Kidney (tissue), 22 donors: ENCODE measurements at places on chromosomes 1 and 21. TPM values are rescaled to one million over a fixed set of nuclear protein-coding genes. Genes with fewer than 3 reads are reported as not detected.

DNA sequence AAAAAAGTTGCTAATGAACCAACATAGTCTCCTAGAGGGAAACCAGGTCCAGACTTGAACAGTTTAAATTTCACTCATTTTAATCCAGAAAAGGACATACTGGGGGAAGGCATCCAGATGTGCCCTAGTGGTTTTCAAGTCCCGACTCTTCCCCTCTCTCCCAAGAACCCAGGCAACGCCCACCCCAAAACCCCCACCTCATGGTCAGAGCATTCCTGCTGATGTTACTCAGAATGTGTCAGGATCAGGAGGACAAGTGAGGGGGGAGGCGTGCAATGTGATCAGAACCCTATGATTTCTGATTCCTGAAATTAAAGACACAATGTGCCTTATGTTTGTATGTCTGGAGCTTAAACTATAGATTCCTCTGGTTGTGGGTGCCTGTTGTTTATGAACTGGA is 1.6 kb upstream of the CTSK start:
- H3K4me3 ChIP-seq: no peak overlapping the region
- DNase-seq: no peak
- H3K27me3 ChIP-seq: no peaks in the 10 kb centered on the region
- no peaks in the 10 kb centered on the region for H3K4me1 ChIP-seq
- peaks cover 36% of the 10 kb centered on the region for H3K36me3 ChIP-seq
- no peak overlapping the region for H3K27ac ChIP-seq

DNA sequence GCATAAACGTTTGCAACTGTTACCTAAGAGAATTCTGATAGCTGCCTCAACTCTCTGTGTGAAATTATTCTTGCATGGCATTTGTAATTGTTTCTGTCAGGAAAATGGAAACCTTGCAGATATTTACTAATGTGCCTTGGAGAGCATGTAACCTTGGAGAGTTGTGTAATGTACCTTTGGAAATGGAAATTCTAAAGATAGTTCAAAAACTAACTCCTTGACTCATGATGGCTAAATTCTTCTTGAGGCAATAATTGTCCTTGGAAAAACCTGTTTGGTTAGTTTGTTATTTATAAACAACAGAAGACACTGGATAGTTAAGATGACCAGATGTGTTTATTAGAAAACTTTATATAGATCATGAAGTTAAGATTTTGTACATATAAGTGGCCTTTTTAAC is 1033.8 kb downstream of the PLA2G4A start:
- H3K4me1 ChIP-seq: no peaks in the 10 kb centered on the region
- no peak overlapping the region for H3K4me3 ChIP-seq
- DNase-seq: no peak

DNA sequence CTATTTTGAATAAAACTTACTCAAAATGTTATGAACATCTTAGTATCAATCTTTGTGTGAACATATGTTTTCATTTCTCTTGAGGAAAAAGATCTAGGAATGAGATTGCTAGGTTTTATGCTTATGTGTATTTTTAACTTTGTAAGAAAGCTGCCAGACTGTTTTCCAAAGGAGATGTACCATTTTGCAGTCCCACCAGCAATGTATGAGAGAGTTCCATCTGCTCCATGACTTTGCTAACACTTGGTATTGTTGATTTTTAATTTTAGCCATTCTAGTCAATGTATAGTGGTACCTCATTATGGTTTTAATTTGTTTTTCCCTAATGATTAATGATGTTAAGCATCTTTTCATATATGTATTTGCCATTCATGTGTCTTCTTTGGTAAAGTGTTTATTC is 132.5 kb downstream of the ZMYM4 start:
- H3K27me3 ChIP-seq: no peaks in the 10 kb centered on the region
- H3K27ac ChIP-seq: no peak overlapping the region
- no peak overlapping the region for H3K4me3 ChIP-seq
- no peaks in the 10 kb centered on the region for H3K4me1 ChIP-seq
- no peak for DNase-seq
- peaks cover 22% of the 10 kb centered on the region for H3K36me3 ChIP-seq

DNA sequence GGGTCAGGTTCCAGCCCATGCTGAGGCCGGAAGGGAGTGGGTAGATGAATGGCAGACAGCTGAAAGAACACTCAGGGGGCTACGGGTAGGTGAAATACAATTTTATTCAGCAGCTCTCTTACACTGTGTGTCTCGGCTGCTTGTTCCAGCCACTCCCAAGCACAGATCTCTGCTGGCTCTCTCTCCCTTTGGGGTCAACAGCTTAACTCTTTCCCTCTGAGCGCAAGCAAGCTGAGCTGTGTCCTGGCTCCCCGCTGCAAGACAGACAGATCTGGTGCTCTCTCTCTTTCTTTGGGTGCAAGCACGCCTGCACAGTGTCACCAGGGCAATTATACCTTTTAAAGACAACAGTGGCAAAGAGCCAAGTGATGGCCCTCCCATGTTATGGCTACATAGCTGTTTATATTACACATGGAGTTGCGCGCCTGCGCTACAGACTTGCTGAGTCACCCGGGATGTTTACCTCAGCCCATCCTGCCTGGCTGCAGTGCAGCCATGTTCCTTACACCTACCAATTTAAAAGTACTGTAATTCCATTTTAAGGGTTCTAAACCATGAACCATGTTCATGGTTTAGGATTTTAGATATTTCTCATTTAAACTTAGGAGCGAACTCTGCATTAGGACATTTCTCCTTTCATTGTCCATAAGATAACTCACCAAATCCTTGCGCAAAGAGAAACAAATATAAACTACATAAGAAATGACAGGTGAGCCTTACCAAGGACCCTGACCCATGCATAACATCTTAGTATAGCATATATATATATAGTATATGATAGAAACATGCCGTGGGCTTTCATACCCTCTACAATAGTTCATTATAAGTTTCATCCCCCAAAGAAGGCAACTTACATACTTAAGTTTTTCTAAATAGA is 396.5 kb downstream of the SMYD3 start:
- no peak overlapping the region for H3K4me3 ChIP-seq
- H3K4me1 ChIP-seq: no peaks in the 10 kb centered on the region
- DNase-seq: no peak
- no peaks in the 10 kb centered on the region for H3K27me3 ChIP-seq

- no peaks in the 10 kb centered on the region for H3K27me3 ChIP-seq
- H3K4me3 ChIP-seq: no peak overlapping the region
- H3K36me3 ChIP-seq: no peaks in the 10 kb centered on the region
- DNase-seq: no peak
Observed at GRCh38 chr1:214824763-214825162, 221.8 kb downstream of the CENPF start.

DNA sequence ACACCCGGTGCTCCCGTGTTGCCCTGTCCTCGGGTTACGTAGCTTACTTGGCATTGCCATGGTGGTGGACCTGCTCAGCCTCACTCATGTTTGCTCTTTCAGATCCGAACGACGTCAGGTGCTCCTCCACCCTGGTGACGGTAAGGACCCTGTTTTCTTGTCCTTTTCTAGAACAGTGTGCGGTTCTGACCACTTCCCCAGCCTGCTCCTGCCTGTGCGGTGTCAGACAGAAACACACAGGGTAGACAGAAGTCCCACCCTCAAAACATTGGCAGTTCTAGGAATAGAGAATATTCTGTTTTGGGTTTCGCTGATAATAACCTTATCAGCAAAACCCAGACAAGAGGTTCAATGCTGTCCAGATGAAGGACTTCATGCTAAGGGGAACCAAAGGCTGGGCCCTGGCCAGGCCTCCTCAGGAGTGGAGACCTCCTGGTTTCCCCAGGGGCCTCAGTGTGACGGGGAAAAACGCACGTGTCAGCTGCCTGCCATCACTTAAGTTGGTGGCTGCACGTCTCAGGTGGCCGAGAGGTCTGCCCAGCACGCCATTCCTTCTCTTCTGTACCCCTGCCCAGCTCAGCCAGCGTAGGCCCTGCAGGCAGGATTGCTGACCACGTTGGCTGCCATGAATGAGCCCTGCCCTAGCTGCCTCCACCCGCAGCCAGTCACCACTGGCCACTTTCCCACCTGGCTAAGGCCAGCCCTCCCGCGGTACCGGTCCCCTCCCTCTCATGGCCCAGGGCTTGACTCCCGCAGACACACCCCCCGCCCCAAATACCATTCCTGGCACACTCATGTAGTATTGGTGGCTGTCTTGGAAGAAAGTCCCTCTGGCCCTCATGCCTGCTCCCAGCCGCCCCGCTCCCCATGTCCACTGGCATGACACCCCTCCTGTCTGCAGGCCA is 33.6 kb downstream of the SLC37A1 start:
- H3K4me3 ChIP-seq: no peak overlapping the region
- H3K27me3 ChIP-seq: no peaks in the 10 kb centered on the region
- H3K36me3 ChIP-seq: no peaks in the 10 kb centered on the region
- no peaks in the 10 kb centered on the region for H3K4me1 ChIP-seq
- no peak overlapping the region for H3K27ac ChIP-seq

- H3K4me1 ChIP-seq: no peaks in the 10 kb centered on the region
- H3K4me3 ChIP-seq: no peak overlapping the region
- H3K27me3 ChIP-seq: no peaks in the 10 kb centered on the region
- H3K27ac ChIP-seq: no peak overlapping the region
- no peaks in the 10 kb centered on the region for H3K36me3 ChIP-seq
- DNase-seq: no peak
Observed at GRCh38 chr1:233512538-233512937, 101.4 kb upstream of the KCNK1 start.

- H3K27me3 ChIP-seq: no peaks in the 10 kb centered on the region
- no peak for DNase-seq
- no peak overlapping the region for H3K27ac ChIP-seq
- no peak overlapping the region for H3K4me3 ChIP-seq
- no peaks in the 10 kb centered on the region for H3K36me3 ChIP-seq
- H3K4me1 ChIP-seq: no peaks in the 10 kb centered on the region
Observed at GRCh38 chr1:54624466-54625464, 1.4 kb upstream of the FAM151A start.

GRCh38 chr1:938711-939489 is 15.2 kb downstream of the SAMD11 start:
- H3K27ac ChIP-seq: no peak overlapping the region
- no peaks in the 10 kb centered on the region for H3K27me3 ChIP-seq
- no peak overlapping the region for H3K4me3 ChIP-seq
- H3K4me1 ChIP-seq: peaks cover 37% of the 10 kb centered on the region
- no peak for DNase-seq
- no peaks in the 10 kb centered on the region for H3K36me3 ChIP-seq

DNA sequence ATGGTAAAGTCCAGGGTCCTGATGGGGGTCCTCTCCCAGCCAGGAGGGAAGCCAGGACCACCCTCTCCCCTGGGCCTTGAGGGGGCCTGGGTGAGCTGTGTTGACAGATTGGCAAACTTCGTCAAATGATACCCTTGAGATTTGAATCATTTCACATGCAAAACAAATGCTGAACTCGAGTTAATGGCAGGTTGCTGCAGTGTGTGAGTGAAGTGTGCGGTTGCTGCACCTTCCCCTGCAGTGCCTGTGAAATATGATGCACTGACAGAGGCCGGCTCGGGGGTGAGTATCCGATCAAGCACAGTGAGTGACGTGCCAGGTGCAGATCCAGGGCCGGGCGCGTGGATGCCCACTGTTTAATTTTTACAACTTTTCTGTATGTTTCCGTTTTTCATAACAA is 5.7 kb upstream of the KRTAP12-1 start:
- no peaks in the 10 kb centered on the region for H3K27me3 ChIP-seq
- H3K36me3 ChIP-seq: no peaks in the 10 kb centered on the region
- H3K27ac ChIP-seq: no peak overlapping the region
- H3K4me3 ChIP-seq: no peak overlapping the region

DNA sequence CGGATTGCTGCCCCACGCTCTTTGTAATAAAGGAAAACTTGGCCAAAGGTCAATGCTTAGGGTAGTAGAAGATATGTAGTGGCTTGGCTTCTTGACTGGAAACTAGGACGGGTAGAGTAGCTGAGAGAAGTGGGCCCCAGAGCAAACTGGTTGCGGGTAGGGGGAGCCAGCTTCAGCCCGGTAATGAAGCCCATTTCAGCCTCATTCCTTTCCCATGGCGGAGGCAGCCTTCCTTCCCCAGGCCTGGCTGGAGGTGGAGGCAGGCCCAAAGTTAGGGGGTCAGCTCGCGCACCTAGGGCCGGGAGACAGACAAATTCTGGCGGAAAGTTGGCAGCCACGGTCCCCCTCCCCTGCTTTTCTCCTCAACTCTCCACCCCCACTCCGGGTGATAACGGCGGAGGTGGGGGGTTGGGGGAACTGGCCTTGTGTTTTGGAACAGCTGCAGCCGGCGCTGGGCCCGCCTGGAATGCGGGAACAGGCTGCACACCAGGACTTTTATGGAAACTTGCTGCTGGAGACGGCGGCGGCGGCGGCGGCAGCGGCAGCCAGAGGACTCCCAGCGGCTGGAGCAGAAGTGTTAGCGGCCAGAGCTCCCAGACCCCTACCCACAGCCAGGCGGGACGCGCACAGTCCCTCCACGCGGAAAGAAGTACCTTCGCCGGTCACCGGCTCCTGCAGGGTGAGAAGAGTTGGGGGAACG is at the start of gene NEXN:
TSS of gene NEXN (plus strand) at position 544 of the 700 bp plus-strand sequence. CDS start 27,483 bp downstream, outside the sequence.
- no peaks in the 10 kb centered on the region for H3K27me3 ChIP-seq

DNA sequence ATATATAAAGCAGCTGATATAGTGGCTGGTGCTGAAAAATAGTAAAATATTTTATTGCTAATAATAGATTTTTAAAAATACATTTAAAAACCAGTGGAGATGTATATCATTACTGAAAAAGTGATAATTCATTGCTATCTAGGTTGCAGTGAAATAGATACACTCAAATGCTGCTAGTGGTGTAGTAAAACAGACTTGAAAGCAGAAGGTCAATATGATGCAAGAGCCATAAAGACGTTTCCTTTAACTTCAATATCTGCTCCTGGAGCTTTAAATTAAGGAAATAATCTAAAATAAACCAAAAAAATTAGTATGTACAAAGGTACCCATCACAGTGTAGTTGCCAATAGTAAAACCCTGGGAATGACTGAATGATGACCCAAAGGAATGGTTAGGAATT is 26.2 kb downstream of the RHEX start:
- no peaks in the 10 kb centered on the region for H3K27me3 ChIP-seq
- H3K36me3 ChIP-seq: no peaks in the 10 kb centered on the region
- H3K4me1 ChIP-seq: no peaks in the 10 kb centered on the region
- DNase-seq: no peak
- H3K27ac ChIP-seq: no peak overlapping the region

GRCh38 chr1:60425528-60425927 is 352.0 kb upstream of the C1orf87 start:
- H3K4me1 ChIP-seq: no peaks in the 10 kb centered on the region
- H3K4me3 ChIP-seq: no peak overlapping the region
- H3K27ac ChIP-seq: no peak overlapping the region

- H3K4me1 ChIP-seq: no peaks in the 10 kb centered on the region
- DNase-seq: peak; percentile 85
- no peak within 1 kb of the TSS for H3K27ac ChIP-seq
Observed at GRCh38 chr1:240611619-240612480, at the start of gene GREM2. GREM2 (minus strand) TSS chr1:240612155; CDS start chr1:240493475, 118,680 bp downstream.

GRCh38 chr1:205255941-205256780 is 28.4 kb downstream of the TMCC2 start:
- no peaks in the 10 kb centered on the region for H3K36me3 ChIP-seq
- no peaks in the 10 kb centered on the region for H3K27me3 ChIP-seq
- DNase-seq: peak; percentile 91
- H3K4me3 ChIP-seq: no peak overlapping the region
- no peaks in the 10 kb centered on the region for H3K4me1 ChIP-seq

The CHD5 gene
- total RNA-seq: 0.85 TPM

The DIO1 gene
- 2.9 TPM for total RNA-seq

The RABGAP1L gene
- total RNA-seq: 48.5 TPM

The C1orf94 gene
- total RNA-seq: not detected

The FCMR gene
- 16.7 TPM for total RNA-seq

The ZZZ3 gene
- 55.3 TPM for total RNA-seq

The PIGK gene
- total RNA-seq: 38.5 TPM

The AIRE gene
- 0.25 TPM for total RNA-seq

The OR2T29 gene
- total RNA-seq: not detected
